ENCODE measurements at places on chromosomes 3 and 15.
A peak's percentile ranks its signal among the peaks of the same experiment; 100 is the strongest.

- peak; percentile 39 for DNase-seq
Observed at GRCh38 chr15:25710184-25710583, 152.9 kb downstream of the ATP10A start.

DNA sequence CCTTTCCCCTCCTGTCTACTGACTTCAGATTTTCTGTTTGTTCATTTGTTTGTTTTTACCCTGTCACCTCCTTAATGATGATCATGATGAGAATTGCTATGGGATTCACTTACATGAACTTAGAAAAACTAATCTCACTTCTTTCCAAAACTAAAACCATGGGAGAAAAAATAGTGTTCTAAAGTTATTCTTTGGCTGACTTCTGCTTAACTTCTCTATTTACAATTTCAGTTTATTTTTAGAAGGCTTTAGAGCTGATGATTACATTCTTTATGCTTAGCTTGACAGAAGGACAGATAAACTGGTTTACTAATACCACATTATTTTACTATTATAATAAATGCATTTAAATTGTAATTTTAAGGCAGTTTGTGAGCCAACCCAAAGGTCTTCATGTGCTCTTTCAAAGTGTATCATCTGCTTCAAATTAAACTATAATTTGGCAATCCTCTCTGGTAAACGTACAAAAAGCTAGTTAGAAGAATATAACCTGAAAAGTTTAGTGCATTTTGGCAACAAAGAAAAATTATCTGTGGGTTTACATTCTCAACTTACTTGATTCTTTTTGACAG is 676.8 kb upstream of the UBE2E2 start:
- DNase-seq = no peak

DNA sequence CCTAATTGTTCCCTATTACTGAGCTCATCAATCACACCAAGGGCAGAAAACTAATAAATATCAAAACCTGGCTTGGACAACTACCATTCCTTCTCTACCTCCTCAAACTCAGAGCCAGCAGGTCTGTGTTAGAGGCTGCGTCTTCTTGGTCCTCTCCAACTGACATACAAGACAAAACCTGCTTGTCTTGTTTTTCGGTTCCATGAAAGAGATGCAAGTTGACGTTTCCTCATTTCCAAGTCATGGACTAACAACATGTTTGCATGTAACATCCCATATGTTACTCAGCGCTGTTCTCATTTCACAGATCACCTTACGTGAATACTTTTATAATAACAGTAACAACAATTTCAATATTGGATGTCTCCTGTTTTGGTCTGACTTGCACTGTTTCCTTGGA is 110.9 kb downstream of the LMLN start:
- DNase-seq = no peak

GRCh38 chr15:55742498-55742926 is 440 bp downstream of the PRTG start:
- no peak for DNase-seq
